ENCODE measurements at places on chromosomes 7 and 10.

- DNase-seq = no peak
Observed at GRCh38 chr7:151107882-151108281, 21.6 kb downstream of the AGAP3 start.

DNA sequence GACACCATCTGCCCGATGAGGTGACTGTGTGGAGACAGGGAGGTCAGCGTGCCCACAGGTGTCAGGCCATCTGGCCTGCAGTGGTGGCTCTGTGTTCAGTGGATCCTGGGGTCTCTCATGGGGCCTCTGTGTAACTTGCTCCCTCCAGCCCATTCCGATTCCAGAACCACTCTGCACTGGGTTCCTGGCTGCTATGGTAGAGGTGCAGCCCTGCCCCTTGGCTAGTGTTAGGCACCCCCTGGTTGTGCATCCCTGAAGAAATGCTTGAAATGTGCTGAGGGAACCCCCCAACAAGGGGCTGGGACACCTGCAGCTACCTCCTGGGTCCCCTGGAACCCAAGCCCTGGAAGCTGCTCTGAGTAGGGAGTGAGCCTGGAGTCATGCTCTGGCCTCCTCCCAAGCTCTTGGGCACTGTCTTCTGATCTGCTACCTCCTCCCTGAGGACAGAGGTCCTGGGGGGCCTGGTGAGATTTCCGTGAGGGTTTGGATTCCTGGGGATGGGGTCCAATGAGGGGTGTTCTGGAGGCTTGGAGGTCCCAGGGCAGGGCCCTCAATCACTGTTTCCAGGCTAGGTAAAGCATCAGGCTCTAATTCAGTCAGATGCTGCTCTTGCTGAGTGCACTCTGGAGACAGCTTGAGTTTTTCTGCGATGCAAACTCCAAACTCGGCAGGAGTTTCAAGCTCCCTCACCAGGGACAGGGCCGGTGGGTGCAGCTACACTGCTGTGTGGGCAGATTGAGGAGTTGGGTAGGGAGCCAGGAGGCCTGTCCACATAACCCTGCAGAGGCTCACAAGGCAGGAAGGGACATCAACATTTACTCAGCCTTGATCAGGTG, 27.7 kb downstream of the RAMP3 start:
- no peak for DNase-seq

- DNase-seq = no peak
Observed at GRCh38 chr10:80730522-80730921, 192.8 kb downstream of the SH2D4B start.

GRCh38 chr7:119963654-119964053, 309.3 kb upstream of the KCND2 start:
- no peak for DNase-seq

- no peak for DNase-seq
Observed at GRCh38 chr10:132110713-132111112, 45.0 kb downstream of the JAKMIP3 start.

DNA sequence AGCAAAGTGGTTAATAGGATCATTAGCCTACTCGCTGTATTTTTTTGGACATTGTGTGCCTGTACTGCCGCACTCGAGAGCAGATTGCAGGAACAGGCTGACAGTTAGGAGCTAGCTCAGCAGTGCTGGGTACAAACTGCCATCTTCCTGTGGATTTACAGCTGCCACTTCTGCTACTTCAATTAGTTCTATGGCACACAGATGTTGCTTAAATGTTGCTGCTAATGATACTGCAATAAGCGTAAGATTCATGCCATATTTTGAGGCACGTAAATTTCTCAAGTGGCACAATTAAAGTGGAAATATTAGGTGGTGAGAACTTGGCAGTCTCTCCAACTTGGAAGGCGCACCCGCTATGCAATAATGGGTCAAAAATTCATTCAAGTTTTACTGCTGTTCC, 171.9 kb downstream of the EBF3 start:
- no peak for DNase-seq

- no peak for DNase-seq
Observed at GRCh38 chr7:9030976-9031375, 597.6 kb downstream of the NXPH1 start.

GRCh38 chr10:71312811-71313789, 6.0 kb upstream of the SLC29A3 start:
- DNase-seq = peak; percentile 82

GRCh38 chr10:51103554-51104217, 29.4 kb downstream of the PRKG1 start:
- no peak for DNase-seq

- no peak for DNase-seq
Observed at GRCh38 chr10:104505521-104506042, 135.5 kb upstream of the SORCS3 start.
